ENCODE measurements at places on chromosomes 4 and X. TPM values are rescaled to one million over a fixed set of nuclear protein-coding genes. Genes with fewer than 3 reads are reported as not detected.

The GIMD1 gene
- polyA plus RNA-seq = not detected

DNA sequence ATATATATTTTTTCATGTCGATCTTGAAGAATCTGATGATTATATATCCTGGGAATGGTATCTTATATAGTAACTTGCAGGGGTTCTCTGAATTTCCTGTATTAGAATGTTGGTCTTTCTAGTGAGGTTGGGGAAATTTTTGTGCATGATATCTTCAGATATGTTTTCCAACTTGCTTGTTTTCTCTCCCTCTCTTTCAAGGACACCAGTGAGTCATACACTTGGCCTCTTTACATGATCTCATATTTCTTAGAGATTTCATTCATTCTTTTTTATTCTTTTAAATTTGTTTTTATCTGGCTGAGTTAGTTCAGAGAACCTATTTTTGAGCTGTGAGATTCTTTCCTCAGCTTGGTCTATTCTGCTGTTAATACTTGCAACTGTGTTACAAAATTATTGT lies 27.2 kb upstream of the C4orf17 start:
- DNase-seq = no peak

DNA sequence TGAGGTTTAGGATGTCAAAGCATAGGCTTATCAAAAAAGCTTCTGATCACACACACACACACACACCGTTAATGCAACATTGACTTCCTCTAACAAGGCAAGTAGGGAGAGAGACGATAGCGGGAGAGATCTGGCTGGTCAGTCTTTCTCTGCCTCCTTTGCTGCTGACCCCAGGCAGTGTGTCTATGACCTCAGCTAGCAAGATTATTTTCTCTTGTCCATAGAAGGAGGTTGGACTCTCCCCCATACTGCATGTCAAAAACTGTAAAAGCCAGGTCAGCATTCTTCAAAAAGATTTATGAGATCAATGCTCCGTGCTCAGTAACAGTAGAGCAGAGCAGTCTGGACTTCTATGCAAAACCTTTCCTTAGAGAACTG lies 63.5 kb upstream of the PGM2 start:
- DNase-seq = peak; percentile 62

The ARL13A gene
- polyA plus RNA-seq = 0.42 TPM

The SH3RF1 gene
- 29.5 TPM for polyA plus RNA-seq

The USP17L27 gene
- not detected for polyA plus RNA-seq

- no peak for DNase-seq
Measured at GRCh38 chr4:25807102-25807728, 55.6 kb downstream of the SEL1L3 start.

The RHOXF1 gene
- polyA plus RNA-seq = 3.6 TPM

GRCh38 chrX:18425199-18426003 lies at the start of gene CDKL5:
Gene CDKL5, plus strand, starts transcription at chrX:18425608. Its CDS starts 81,489 bp downstream, at chrX:18507097.
- peak; percentile 95 for DNase-seq

DNA sequence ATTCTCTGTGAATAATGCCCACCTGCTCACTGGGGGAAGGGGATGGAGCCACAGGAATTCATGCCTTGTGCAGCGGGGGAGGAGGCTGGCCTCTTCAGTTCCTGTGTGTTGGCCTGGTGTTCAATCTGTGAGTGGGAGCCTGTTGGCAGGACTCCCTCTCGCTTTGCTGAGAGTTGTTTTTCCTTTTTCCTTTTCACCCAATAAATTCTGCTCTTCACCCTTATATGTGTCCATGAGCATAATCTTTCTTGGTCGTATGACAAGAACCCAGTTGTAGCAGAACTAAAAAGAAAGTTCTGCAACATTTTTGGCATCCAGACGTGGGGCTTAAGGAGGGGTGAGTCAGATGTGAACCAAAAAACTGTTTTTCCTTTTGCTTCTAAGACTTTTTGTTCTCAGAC lies 235.2 kb upstream of the HDX start:
- no peak for DNase-seq

The CABS1 gene
- not detected for polyA plus RNA-seq

DNA sequence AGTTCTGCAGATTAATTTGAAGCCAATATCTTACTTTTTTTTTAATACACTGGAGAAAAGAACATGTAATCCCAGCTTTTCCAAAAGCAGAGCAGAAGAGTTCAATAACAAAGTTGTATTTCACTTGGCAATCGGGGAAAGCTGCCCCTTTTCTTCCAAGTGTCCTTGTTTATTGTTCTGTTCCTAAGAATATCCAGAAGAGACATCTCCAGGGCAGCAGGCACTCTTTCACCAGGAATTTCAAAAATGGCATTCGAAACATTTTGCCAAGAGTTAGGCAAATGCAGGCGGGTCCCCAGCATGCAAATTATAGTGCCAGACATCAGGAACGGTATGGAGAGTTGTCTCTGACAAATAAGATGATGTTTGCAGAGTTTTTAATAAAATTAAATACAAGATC lies 494.5 kb downstream of the BCOR start:
- no peak for DNase-seq

The SLC49A3 gene
- polyA plus RNA-seq = 7.4 TPM
